NCI-H187 treated with DMSO at 0.1 percent for 48 hours (cell line): ENCODE measurements at places on chromosomes 3 and 15.

- DNase-seq: no peak
Observed at GRCh38 chr3:184568560-184568923, 7.0 kb downstream of the EPHB3 start.

- DNase-seq: no peak
Observed at GRCh38 chr15:96264351-96264798, 66.1 kb upstream of the NR2F2 start.

- DNase-seq: no peak
Observed at GRCh38 chr15:43029476-43029875, 76.4 kb downstream of the UBR1 start.

- DNase-seq: no peak
Observed at GRCh38 chr3:45009868-45010267, 16.2 kb upstream of the CLEC3B start.

- DNase-seq: no peak
Observed at GRCh38 chr3:113496924-113497323, 18.0 kb downstream of the SPICE1 start.

DNA sequence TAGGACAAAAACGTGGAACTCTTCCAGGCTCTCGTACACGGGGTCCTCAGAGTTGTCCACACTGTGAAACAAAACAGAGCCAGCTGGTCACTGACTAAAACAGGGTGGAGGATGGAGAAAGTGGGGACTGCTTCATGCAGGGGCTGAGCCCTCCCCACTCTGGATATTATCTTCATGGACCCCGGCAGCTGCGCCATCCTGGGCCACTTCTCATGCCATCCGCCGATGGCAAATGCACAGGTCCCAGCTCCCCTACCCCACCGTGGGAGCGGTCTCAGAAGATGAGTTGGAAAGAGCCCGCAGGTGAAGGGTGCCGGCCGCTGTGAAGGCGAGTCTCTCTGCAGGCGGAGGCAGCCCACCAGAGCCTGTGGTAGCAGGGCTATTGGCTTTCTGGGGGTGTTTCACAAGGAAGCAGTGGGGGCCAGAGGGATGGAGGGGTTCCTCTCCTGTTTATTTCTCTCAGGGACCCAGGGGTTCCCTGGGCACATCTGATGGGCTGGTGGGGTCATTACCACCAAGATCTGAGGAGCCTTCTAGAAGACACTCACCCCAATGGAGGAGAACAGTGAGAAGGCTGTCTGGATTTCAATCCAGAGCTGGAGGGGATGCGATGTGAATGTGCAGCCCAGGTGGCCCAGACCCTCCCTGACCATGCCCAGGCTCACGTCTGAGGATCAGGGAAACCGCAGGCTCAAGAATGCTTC lies 177.3 kb downstream of the KLF13 start:
- no peak for DNase-seq

DNA sequence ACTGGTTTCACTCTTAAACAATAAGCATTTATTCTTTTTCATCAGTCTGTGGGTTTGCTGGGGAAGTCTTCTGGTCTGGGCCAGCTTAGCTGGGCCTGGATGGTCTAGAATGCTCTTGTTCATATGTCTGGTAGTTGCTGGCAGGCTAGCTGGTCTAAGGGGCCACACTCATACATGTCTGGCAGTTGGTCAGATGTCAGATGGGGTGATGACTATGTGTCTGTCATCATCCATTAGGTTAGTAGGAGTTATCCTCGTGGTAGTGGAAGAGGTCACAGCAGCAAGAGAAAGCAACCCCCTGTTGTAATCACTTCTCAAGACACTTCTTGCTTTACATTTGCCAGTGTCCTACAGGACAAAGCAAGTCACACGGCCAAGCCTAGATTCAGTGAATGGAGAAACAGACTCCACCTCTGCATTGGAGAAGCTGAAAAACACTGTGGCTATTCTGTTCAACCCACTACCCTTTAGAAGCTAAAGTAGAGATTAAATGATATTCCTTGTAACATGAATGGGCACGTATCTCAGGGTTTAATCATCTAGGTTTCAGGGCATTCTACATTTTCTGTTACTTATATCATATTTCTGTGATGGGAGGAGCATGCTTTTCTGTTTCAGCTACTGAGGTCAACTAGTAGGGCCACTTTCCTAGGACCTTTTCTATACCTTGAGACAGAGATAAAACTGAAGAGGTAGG lies 5.5 kb upstream of the ARID3B start:
- DNase-seq: no peak

DNA sequence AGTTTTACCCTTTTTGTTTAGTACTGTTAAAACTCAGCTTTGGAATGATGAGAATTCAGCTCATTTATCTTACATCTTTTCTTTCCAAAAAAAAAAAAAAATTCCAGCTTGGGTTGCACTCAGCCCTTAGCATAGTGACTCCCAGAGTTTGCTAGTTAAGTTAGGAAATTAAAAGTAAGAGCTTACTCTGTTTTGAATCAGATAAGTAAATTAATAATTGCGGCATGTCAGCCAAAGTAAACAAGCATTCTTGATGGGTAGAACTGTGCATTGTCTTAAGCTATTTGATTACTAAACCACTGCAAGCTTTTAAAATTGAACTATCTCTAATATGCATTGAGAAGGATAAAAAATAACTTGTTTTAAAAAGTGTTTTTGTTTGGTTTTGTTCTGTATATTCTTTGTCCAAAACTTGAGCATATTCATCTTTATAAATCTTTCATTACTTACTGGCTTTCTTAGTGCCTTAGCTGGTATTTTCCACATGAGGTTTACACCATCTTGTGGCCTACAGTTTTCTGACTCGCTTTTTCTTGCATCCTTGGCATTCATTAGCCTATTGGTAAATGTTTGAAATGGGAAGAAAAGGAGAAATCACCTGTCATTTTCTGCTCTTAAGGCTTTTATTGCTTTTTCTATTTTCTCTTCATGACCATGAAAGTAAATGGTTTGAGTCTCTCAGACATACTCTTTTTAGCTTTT lies 107.6 kb downstream of the FILIP1L start:
- DNase-seq: no peak

DNA sequence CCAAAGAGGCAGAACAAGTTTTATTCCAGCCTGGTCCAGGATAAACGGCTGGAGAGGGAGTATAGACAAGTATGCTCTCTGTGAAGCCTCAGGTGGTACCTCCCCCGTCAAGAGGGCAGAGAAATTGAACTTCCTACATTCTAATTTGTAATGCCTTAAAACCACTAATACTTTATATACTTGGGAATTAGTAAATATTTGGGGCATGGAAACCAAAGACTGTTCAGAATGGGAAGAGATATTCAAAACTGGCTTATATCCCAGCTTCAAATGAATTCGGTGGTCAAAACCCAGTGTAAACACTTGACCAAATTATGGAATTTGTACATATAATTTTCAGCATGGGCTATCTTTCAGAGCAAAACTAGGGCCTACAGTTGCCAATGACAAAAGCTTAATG lies 122.6 kb downstream of the FBN1 start:
- no peak for DNase-seq

DNA sequence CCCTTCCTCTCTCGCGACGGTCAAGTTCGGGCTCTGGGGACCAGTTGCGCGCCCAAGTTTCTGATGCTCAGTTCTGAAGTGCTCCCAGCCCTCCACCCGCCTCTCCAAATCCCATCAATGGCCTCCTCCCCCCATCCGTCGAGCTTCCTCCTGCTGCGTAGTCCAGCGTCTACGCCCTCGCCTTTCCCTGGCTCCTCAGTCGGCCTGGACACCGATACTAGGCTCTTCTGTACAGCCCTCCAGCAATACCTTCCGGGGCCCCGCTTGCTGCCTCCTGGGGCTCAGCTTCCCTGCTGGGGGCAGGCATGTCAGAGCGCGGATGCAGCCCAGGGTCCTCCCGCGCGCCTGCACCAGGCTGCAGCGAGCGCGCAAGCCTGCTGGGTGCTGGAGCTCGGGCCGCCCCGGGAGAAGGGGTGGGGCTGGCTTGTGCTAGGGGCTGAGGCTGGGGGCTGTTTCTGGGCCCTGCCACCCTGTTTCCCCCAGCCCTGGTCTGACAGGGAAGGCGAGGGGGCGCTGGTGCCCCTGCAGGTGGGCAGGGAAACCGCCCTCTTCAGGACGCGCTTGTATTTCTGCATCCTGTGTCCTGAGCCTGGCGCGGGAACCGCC lies 353.3 kb upstream of the SUCLG2 start:
- DNase-seq: no peak
